ENCODE measurements at places on chromosomes 1 and 21.

DNA sequence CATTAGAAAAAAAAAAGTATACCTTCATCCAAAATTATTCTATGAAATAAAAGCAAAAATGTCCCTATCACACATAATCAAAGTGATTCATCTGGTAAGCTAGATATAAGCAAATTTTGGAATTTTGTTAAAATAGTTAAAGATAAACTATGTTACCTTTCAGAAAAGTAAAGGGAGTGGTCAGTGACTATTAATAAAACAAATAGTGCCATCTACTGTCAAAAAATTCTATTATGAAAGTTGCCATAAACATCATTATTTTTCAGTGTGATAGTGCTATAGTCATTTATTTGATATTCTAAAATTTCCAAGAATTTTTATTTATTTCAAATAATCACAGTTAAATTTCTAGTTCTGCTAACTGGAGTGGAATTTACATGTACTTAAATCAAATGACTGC is 803.7 kb downstream of the KCNT2 start:
- no peak for DNase-seq

- no peak for DNase-seq
Observed at GRCh38 chr1:177784409-177784808, 185.4 kb downstream of the SEC16B start.

GRCh38 chr1:65153635-65154034 is 5.6 kb downstream of the AK4 start:
- DNase-seq = no peak

- peak; percentile 48 for DNase-seq
Observed at GRCh38 chr1:25692560-25692959, 76.0 kb downstream of the MAN1C1 start.

GRCh38 chr1:23958810-23959460 is 693 bp upstream of the PNRC2 start:
- DNase-seq = peak; percentile 96

All from stimulated activated CD4-positive, alpha-beta T cell treated with anti-CD3 and anti-CD28 coated beads, Interleukin-15, amount 100 ng/mL, for 24 hours (primary cell).